ENCODE measurements at places on chromosomes 13 and 19.
A peak's percentile ranks its signal among the peaks of the same experiment; 100 is the strongest.

DNA sequence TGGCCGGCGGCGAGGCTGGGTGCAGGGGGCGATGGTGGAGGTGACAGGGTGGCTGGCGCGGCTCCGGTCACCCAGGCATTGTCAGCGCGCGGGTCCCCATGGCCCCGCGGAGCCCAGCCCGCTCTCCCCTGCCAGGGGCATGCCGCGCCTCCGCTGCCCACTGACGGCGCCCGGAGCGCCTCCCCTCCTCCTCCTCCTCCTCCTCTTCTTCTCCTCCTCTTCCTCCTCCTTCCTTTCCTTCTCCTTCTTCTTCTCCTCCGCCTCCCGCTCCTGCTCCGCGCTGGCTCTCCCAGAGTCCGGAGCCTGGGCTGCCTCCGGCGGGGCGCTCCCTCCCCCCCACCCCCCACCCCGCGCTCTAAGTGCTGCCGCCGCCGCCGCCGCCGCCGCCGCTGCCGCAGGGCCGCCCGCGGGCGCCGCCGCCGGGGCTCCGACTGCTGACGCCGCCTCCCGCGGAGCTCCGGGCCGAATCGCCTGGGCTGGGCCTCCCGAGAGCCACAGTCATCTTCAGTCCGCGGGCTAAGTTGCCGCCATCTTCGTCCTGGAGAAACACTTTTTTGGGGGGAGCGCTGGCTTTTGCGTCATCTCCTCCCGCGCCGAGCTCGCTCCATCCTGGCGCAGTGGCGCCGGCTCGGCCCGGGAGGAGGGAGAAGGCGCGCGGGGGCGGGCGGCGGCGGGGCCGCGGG lies 348.3 kb downstream of the LIG4 start:
- peak; percentile 20 for DNase-seq

DNA sequence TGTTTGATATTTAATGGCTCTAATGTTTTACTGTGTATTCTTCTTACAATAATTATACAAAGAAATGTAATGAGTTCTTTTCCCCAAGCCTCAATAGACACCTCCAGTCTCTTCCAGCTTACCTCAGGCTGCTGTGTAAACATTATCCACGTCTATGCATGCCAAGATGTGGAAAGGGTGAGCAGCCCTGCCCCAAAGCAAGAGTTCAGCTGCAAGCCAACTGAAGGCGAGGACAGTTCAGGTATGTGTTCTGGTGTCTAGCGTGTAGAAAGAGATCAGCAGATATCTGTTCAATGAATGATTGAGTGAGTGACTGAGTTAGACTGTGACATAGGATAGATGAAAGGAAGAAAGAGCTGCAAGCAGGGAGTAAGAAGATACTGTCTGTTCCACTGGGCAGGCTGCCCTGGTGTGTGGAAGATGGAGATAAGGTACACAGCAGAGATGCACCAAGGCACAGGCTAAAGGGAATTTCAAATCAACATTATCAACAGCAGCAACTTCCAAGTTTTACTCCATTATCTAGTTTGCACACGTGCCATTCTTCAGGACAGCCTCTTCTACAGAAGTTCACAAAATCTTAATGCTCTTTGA lies 66.0 kb downstream of the LATS2 start:
- DNase-seq, result no peak

DNA sequence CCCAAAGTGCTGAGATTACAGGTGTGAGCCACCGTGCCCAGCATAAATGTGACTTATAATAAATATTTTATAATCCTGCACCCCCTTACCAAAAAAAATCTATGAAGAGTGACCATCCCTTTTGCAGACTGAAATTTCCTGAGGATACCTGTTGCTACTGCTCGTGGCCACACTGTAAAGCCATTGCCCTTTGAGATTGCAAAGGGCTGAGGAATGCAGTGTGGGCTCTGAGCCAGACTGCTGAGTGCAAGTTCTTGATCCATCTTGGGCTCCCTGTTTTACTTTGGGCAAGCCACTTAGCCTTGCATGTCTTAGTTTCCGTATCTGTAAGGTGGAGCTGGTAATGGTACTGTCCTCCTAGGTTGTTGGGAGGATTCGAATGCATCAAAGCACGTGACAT lies 23.4 kb downstream of the SIPA1L3 start:
- no peak for DNase-seq

- DNase-seq, result no peak
Measured at GRCh38 chr19:16223746-16224145, 26.0 kb downstream of the AP1M1 start.

DNA sequence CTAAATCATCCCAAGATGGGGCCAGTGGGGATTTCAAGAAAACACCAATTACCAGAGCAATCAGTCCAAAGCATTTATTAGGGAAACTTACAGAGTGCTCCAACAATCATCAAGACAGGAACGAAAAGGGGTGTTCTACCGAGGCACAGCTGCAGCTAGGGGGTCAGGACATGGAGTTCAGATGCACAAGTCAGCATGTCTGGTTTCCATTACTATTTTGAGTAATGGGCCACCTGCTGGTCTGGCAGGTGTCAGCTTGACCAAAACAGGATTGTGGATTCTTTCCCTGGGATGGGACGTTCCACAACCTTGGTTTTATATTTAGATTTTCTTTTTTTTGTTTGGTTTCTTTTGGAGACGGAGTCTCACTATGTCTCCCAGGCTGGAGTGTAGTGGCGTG lies 3.9 kb upstream of the UBL5 start:
- DNase-seq, result no peak

GRCh38 chr19:47280183-47280797 lies 5.6 kb downstream of the INAFM1 start:
- peak; percentile 35 for DNase-seq

All from fibroblast of mammary gland (primary cell).